Sigmoid colon (tissue), 7 donors: ENCODE measurements at places on chromosomes 5 and 9. TPM values are rescaled to one million over a fixed set of nuclear protein-coding genes. Genes with fewer than 3 reads are reported as not detected.

- DNase-seq, result no peak
These were observed 231.6 kb downstream of the SLF1 start for GRCh38 chr5:94849821-94850736.

DNA sequence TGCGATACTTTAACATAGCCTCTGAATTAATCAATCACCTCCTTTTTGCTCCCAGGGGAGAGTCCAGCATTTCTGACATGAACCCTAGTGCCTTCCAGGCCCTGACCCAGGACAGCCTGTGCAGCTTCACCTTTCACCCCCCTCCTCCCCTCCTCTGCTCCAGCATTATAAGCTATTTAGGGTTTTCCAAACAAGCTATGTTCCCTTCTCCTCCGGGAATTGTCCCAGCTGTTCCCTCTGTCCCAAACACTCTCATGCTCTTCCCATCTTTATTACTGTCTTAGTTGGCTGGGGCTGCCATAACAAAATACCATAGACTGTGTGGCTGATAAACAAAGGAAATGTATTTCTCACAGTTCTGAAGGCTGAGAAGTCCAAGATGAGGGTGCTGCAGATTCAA is 161.5 kb downstream of the EBF1 start:
- DNase-seq, result no peak

DNA sequence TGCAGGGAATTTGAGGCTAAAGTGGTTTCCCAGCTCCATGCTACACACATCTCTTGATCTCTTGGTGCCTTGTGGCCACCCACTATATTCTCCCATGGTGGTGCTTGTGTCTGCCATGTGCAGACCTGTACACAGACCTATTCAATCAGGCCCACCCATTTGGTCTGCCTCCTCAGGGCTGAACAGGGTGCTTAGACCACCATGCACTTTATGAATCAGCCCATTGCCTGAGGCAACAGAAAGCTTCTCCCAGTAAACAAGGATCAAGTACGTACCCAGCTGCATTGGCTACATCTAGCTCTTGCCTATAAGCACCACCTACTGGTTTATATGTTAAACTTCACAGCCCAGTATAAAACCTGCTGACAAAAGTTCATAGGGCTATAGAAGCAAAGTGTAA is 664.3 kb upstream of the EDIL3 start:
- DNase-seq, result no peak

Gene ADAMTS16
- under 0.01 TPM for total RNA-seq

- DNase-seq, result no peak
These were observed 6.2 kb upstream of the F2R start for GRCh38 chr5:76709762-76710161.

GRCh38 chr5:124102486-124102885 is 590.5 kb downstream of the CSNK1G3 start:
- DNase-seq, result no peak

Gene CTXN3
- total RNA-seq, result not detected

DNA sequence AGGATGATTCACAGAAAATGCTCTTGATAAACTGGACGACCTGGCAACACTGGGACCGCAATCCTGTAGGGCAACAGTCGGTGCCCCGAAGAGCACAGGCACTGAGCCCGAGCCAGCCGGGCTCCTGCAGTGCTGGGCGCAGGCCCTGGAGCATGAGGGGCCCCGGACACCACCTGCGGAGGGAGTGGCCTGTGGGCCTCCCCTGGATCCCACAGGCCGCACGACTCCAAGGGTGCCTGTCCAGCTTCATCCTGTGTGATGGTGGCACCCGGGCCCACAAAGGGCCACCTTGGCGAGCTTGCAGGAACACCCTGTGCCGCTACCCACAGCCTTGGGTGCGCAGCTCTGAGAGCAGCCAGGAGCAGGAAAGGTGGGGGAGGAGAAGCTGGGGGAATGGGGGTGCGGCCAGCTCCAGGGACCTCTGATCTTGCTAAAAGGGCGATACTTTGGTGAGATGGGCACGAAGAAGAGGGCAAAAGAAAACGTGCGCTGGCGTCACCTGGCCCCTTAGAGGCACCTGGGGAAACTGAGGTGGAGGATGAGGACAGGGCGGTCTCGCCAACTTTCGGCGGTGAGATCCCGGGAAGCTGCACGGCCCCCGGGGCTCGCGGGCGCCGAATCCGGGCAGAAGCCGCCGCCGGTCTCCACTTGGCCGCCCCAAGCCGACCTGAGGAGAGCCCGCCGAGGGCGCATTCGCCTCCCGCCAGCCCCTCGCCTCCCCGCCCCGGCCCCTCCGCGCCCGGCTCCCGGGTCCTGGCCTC is 722 bp downstream of the TBC1D9B start:
- DNase-seq, result peak; percentile 75

GRCh38 chr5:165560648-165561047 is 2055.2 kb downstream of the MAT2B start:
- no peak for DNase-seq
